ENCODE measurements at places on chromosomes 7 and 10.
A peak's percentile ranks its signal among the peaks of the same experiment; 100 is the strongest.

- DNase-seq = no peak
These were observed 47.1 kb upstream of the UBN2 start for GRCh38 chr7:139183878-139184338.

DNA sequence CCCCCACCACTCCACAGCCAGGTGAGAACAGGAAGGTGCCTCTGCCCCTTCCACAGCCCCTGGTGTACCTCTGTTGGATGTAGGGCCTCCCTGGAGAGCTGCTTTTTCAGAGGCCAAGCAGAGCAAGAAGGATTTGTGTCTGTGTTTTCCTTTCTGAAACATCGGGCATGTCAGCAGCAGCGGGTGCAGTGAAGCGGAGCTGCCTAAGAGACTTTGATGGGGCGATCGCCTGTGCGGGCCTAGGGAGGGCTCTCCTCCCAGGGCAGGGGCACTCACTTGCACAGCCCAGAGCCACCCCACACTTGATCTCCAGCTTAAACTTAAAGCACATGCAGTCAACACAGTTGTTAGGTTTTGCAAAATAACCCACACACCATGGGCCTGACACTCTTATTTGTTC, 324.7 kb downstream of the ACTR3B start:
- no peak for DNase-seq

DNA sequence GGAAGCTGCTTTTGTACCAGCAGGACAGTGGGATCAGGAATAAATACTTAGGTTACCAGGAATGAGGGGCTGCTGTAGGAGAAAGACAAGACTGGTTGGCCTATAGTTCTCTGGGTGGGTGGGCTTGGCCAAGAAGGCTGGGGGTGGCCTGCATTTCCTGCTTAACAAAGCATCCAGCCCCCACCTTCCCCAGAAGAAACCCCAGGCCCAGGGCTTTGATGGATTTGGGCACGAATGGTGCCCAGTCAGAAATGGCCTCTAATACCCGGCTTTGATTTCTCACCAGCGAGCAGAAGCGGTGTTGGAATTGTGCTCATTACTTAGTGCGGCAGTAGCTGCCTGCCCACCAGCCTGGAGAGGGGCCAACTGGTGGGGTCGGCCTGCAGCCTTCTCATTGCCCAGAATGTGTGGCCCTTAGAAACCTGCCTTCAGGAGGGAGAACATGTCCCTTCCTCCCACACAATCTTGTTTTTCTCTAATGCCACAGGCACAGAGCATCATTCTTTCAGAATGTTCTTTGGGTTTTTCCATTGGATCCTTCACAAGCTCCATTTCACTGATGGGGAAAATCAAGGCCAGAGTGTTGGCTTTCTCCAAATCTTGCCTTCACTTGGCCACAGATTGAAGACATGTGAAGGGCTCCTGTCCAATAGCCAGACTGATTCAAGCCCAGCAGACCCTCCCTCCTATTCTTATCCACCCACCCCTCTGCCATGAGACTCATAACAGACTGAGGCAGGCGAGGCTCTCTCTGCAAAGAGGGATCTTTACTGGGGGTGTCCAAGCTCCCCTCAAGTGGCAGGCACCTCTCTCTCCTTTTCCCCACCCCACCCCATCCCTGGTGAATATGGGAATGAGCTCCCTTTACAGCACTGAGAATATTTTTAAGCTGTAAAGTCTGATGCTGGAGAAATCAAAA, 2.5 kb downstream of the UNC5B start:
- no peak for DNase-seq

- no peak for DNase-seq
These were observed 315.8 kb downstream of the HPSE2 start for GRCh38 chr10:98919899-98920298.

DNA sequence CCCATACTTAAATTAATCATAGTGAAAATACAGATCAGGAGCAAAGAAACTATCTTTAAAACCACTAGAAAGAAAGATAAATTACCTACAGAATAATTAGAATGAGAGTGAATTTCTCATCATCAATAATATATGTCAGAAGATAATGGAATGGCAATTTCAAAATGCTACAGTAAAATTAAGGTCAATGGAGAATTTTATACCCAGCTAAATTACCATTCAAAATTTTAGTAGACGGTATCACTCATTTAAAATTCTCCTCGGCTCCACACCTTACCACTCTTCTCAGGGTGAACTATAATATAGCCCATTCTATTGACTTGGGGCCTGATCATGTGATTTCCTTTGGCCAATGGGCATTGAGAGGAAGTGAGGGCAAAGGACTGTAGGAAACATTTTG, 192.5 kb upstream of the TCERG1L start:
- no peak for DNase-seq

DNA sequence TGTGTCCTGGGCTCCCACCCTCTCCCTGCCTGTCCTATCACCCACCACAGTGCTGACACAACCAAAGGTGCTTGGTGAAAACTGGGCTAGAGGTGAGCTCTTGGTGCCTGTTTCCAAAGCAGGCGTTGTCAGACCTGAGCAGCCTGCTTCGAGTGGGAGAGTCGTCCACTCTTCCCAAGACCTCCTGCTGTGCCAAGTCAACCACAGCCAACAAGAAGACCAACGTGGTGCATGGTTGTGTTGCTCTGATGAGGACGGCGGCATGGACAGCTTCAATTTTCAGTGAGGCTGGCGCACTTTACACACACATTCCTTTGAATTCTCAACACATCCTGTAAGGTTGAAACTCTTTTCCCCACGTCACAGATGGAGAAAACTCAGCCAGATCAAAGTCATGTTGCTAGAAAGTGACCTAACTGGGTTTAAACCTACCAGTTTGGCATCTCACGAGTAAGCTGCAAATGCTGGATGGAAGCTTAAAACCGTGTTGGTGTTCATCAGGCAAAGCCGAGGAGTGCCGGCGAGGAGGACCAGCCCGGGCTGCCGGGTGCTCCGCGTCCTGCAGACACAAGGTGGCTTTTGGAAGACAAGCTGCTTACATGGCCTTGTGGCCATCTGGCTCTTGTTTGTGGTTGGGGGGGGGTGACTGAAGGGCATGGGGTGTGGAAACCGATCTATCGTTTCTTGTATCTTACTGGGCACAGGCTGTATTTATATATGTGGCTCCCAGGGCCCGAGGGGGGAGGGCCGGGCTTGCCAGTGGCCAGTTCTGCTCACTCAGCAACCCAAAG, 39.3 kb downstream of the INSIG1 start:
- DNase-seq = no peak

DNA sequence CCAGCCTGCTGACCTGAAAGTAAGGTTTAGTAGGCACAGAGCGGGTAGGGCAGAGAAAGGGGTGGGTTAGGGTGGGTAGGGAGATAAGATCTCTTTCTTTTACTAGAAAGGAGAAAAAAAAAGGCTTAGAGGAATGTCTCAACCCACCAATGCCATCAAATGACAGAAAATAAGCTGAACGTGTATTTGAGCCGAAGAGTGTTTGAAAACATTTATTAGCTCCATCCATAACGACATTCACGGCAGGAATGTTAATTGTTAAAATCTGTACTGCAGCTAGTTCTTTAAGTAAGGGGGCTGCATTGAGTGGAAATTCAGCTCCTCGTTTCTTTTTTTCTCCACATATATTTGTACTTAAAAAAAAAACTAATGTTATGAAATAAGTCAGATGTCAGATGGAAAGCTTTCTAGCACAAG, 63.7 kb upstream of the ARID5B start:
- no peak for DNase-seq

DNA sequence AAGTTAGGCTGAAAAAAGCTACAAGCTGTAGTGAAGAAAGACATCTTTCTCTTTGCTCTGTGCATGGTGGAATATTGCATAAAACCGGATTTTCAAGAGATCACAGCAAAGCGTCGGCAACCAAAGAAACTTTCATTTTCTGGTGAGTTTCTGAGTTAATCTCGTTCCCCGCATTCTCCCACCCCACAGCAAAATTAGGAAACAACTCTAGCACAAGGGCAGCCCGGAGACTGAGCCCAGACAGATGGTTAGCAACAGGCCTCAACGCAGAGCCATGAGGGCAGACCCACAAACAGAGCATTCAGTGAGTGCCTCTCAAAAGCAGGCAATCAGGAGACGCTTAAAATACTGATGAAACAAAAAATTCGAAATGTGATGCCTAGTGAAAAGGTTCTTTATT, 396.1 kb upstream of the KLF6 start:
- no peak for DNase-seq

DNA sequence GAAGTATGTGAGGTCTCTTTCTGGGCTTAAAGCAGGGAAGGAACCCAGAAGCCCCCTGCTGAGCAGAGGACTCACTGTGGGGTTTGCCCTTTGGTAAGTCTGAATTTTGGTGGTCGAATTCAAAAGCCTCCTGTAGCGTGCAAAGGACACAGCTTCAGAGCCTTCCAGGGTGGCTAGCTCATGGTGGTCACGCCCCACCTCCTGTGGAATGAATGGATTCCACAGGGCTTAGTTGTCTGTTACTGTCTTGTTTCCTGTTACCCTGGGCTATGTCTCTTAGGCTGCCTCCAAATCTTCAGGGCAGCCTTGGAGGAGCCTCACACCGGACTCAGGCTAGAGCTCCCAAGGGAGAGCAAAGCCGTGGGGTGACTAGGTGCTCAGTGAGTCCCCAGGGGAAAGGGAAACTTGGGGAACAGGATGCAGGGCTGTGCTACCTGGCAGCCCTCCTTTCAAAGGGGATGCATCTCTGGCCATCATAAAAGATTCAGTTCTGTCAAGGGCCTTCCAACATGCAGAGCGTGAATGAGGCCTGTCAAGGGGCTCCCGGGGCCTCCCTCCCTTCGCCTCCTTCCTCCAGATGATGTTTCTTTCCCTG, 211.7 kb downstream of the CCSER2 start:
- no peak for DNase-seq

GRCh38 chr7:30923774-30924413, 12.2 kb downstream of the AQP1 start:
- DNase-seq = no peak

- DNase-seq = peak; percentile 60
These were observed 3.8 kb upstream of the ANTXRL start for GRCh38 chr10:46282842-46283574.

GRCh38 chr7:135327458-135327857, 93.8 kb downstream of the STRA8 start:
- no peak for DNase-seq

GRCh38 chr10:5601826-5602495, 64.4 kb downstream of the ASB13 start:
- no peak for DNase-seq

DNA sequence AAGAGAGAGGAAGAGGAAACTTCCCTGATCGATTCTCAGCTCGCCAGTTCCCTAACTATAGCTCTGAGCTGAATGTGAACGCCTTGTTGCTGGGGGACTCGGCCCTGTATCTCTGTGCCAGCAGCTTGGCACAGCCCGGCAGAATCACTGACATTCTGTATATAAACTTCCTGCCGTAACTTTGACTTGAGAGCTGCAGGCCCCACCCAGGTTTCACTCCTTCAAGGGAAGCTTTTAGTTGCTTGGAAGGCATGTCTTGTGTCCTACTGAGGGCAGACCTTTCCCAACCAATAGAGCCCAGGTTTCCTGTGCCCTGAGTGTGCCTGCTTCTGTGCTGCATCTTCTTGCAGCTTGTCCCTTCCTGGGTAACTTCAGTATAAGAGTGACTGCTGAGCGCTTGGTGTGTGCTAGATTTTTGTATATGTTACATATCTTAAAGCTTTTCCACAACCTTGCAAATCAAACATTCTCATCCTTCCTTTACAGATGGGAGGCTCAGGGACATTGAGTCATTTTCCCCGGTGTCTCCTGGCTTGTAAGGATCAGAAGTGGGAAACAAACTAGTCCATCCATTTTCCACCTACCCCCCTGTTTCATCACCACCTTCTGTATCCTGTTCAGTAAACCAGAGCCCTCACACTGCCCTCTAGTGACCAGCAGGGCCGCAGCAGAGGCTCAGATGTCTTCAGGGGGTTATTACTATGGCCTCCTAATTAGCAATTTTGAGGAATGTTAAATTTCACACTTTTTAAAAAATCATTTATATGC, 225.2 kb upstream of the PRSS58 start:
- DNase-seq = peak; percentile 39

GRCh38 chr7:128124786-128125185, 93.5 kb upstream of the LRRC4 start:
- no peak for DNase-seq

DNA sequence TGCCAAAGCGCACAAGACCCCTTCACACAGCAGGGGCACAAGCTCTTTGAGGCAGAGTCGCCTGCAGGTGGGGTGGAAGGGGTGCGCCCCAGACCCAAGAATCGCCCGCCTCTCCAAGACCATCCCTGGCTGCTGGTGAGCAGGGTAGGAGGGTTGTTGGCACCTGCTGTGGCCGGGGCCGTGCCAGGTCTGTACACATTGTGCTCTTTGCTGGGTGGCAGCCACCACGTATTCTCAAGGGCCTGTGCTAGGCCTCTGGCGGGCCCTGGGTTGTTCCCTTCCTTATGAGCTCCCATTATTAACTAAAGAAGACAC, 84.4 kb downstream of the LHPP start:
- no peak for DNase-seq

DNA sequence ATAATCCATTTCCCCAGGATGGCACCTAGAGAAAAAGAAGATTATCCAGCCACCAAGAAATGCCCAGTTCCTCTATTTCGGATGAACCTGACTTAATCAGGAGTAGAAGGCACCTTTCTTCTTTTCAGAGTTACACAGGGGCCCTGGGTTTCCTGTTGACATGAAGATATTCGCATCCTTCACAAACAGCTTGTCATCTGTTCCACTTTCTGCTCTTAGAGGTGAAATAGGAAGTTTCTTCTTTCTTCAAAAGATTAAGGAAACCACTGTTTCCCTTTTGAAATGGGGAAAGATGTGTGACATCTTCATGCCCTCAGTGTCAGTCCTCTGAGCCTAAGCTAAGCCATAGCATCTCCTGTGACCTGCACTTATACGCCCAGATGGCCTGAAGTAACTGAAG, 39.1 kb upstream of the RAB18 start:
- no peak for DNase-seq

GRCh38 chr7:34821932-34822558, 164.0 kb downstream of the NPSR1 start:
- DNase-seq = no peak

- DNase-seq = no peak
These were observed 46.5 kb downstream of the LEP start for GRCh38 chr7:128287556-128287955.

GRCh38 chr7:4185721-4186512, 496.2 kb upstream of the FOXK1 start:
- DNase-seq = no peak
